ENCODE measurements at places on chromosomes 2 and 18.

GRCh38 chr2:40824278-40824677 is 372.4 kb upstream of the SLC8A1 start:
- DNase-seq, result no peak

DNA sequence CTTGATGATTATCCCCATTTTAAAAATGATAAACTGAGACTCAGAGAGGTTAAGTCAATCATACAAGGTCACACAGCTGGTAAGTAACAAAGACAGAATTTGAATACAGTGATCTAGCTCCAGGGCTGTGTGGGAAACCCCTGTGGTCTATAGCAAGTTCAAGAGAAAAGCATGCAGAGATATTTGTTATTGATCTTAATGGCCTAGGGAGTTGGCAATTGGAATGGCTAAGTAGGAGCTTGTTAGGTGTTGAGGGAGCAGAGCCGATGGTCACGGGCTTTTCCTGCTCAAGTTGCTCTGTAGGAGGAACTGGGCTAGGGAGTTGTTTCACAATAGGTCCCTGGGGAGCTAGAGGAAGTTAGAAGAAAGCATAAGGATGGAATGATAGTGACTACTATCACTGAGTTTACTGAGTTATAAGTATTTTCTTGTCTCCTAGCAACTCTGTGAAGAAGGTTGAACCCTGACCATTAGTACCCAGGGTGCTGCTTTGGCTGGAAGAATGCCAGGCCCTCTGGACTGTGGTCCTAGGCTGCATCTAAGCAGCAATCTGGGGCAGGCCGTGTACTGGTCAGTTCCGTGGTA is 30.0 kb downstream of the RNF125 start:
- peak; percentile 45 for DNase-seq

DNA sequence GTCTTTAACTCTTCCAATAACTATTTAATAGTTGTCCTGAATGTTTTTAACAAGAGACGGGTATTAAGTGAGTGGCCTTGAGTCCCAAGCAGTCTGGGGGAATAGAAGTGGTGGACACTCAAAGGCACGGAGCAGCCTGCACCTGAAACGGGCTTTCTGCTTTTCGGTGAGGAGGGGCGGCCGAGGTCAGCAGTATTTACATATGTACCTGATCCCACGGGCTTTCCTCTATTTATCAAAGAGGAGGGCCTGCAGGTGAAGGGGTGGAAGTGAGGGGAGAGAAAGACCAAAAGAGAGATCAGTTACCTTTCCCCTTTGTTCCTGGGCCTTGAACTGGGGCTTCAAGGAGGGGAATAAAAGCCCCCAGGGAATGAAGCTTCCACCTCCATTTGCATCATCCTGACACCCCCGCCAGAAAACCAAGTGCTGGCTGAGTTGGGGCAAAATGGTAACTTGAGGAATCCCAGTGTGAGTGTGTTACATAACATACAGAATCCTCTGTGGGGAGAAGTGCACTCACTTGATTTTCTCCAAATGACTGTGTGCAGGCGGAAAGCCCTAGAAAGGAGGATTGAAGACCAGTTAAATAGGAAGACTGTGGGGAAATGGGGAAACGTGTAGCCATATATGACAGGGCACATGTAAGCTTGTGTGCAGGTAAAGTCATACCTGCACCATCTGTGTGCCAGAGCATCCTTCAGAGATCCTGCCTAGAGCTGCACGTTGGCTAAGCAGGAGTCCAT is 12.4 kb downstream of the POU3F3 start:
- DNase-seq, result no peak

- no peak for DNase-seq
Measured at GRCh38 chr2:71715951-71716696, 262.8 kb downstream of the DYSF start.

DNA sequence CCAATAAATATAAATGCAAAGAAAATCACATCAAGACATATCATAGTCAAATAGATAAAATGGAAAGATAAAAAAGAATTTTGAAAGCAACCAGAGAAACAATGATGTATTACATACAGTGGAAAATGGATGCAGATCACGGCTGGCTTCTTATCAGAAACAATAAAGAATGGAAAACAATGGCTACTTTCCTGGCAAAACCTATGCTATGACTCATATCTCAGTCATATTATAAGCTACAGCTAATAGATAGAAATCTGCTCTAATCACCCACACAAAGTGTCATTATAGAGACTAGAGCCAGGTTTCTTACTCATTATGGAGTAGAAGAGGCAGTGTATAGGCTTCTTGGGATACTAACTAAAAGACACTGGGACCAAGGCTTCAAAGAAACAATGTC is 93.5 kb upstream of the TACR1 start:
- DNase-seq, result peak; percentile 78

DNA sequence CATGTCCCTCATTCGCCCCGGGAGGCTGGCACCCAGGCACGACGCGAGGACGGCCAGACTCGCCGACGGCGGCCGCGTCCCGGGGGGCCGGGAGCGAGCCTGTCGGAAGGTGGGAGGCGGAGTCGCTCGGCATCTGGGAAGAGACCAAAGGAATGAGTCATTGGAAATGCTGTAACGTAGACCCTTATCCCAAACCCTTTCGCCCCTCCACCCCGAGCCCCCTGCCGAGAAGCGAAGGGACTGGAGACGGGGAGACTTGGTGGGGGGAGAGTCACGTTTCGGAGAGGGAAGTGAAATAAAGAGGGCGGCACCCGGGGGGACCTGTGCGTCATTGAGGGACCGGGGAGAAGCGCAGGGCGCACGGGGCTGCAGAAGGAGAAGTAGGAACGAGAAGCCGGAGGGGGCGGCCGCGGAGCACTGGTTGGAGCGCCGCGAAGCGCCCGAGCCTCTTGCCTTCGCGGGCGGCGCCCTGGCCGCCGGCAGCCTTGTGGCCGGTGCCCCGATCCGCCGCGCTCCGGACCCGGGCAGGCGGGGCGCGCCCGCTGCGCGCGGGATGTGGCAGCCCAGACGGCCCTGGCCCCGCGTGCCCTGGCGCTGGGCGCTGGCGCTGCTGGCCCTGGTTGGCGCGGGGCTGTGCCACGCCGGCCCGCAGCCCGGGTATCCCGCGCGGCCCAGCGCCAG is at the start of gene EMILIN2:
TSS of gene EMILIN2 (plus strand) at position 371 of the 681 bp plus-strand sequence. CDS start at position 554, 183 bp downstream.
- DNase-seq, result peak; percentile 65

All from astrocyte of the spinal cord (primary cell).